Effector memory CD4-positive, alpha-beta T cell (primary cell): ENCODE measurements at places on chromosomes 11 and 22.

GRCh38 chr11:124405581-124405980 is 6.8 kb upstream of the OR8B3 start:
- no peak for DNase-seq

DNA sequence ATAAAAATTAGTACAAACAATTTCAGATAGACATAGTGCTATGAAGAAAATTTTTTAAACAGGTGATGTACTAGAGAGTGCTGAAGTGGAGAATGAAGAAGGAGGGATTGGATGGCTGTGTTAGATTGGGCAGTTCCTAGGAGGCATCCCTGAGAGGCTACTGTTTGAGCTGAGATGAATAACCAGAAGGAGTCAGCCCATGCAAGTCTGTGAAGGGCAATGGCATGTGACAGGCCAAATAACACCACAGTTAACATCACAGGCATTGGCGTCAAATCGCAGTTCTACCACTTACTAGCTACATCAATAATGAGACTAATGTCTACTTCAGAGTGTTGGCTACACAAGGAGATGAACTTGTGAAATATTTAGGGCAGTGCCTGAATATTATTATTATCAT is 35.4 kb downstream of the HORMAD2 start:
- DNase-seq, result no peak

GRCh38 chr11:71266114-71266833 is 13.9 kb upstream of the SHANK2 start:
- DNase-seq, result no peak

DNA sequence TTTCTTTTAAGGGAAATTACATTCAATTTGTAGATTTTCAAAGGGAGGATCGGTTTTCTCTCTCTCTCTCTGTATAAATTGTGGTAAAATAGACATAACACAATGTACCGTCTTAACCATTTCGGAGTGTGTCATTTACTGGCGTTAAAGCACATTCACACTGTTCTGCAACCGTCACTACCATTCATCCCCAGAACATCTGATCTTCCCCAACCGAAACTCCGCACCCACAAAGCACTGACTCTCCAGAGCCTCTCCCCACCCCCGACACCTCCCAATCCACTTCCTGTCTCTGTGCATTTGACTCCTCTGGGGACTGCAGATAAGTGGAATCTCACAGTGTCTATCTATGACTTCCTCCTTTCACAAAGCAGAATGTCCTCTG is 15.9 kb upstream of the GRAMD4 start:
- no peak for DNase-seq

DNA sequence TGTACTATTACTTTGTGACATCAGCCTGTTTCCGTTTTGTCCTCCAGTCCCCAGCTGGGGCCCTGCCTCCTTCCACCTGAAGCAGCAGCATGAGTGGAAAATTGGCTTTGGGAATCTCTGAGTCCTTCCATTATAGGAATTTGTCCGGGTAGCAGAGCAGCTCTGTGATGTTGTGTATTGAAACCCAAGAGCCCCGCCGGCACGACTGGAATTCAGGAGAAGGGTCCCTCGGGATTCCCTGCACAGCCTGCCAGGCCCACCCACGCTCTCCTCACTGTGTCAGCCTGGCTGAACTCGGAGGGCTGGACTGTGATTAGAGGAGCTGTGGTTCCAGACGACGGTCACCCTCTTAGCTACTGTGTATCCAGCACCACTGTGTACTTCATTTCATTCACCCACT is 18.8 kb upstream of the TSPAN18 start:
- no peak for DNase-seq

DNA sequence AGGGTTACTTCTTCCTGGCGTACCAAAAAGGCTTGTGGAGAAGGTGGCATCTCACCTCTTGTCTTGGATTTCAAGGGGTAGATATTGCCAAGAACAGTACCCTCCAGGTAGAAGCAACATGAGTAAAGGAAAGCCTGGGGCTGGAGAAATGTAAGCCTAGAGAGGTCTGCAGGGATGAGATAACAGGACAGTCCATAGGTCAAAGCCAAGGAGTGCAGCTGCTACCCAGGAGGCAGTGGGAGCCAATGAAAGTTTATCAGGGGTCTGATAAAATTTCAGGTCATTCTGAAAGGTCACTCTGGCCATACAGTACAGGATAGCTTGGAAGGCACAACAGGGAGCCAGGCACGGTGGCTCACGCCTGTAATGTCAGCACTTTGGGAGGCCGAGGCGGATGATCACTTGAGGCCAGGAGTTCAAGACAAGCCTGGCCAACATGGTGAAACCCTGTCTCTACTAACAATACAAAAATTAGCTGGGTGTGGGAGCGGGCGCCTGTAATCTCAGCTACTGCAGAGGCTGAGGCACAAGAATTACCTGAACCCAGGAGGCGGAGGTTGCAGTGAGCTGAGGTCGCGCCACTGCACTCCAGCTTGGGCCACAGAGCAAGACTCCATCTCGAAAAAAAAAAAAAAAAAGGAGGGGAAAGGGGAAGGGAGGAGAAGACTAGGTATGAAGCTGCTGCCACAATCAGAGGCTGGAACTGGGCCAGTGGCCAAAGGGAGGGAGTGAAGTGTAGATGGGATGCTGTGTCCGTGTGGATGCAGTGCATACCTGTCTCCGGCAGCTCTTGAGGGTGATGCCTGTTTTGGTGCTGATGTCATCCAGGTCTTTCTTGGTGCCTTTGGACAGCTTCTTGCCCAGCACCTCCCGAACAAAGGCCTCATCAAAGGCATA is 1.2 kb downstream of the FIBP start:
- DNase-seq, result no peak

GRCh38 chr22:38416621-38417251 is 38.3 kb downstream of the KCNJ4 start:
- DNase-seq, result no peak

DNA sequence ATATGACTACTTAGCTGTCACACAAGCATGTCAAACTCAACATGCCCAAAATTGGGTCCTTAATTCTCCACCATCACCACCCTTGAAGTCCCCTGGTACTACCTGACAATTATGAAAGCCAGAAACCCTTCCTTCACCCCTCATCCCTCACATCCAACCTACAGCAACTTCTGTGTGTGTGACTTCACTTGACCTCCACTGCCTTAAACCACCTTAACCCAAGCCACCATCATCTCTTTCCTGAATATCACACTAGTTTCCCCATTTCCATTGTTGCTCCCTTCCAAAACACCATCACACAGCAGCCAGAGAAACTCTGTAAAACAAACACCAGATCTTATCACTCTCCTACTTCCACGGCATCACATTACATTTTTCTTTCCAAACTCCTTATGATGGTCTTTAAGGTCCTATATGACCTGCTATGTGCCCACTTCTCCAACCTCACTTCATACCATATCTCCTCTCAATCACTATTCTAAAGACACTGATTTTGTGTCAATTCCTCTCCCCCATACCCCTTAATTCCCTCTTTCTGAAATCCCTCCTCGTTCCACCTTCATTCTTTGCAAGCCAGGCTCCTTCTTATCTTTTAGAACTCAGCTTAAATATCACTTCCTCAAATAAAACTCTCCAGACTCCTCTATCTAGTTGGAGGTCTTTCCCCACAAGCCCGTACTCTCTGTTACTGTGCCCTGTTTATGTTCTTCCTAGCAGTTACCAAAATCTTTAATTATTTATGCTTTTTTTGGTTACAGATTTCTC is 124.9 kb downstream of the RBFOX2 start:
- DNase-seq, result no peak

- DNase-seq, result no peak
These were observed 21.7 kb downstream of the PTPN5 start for GRCh38 chr11:18769802-18770456.

DNA sequence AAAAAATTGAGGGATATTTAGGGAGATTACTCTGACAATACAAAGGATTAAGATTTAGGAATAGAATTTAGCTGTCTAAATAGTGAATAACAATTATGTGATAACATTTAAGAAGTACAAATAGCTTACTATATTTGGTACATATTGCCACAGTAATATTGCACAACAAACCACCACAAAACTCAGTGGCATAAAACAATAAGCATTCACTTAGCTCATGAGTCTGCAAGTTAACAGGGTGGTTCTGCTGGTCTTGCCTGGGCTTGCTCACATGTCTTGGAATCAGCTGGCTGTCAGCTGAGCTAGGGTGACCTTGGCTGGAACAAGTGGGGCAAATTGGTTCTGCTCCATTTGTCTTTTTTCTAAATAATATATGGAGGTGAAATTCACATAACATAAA is 115.1 kb downstream of the DCDC1 start:
- DNase-seq, result no peak

DNA sequence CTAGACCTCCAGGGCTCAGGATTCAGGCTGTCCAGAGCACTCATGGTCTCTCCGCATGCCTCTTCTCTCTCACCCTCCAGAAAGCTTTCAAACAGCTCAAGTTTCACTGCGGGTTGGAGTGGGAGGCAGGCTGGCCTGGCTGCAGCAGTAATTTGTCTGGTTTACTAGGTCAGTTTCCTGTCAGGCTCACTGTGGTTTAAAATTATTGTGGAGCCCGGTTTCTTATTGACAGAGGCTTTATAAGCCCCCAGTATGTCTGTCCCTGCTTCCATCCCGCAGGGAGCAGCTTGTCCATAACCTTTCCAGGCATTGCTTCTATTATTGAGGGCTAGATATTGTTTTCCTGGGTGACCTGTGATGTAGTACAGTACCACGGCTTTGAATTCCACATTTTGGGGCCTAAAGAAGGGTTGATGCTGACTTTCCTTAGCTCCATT is 235.3 kb upstream of the SORL1-AS1 start:
- DNase-seq, result no peak

DNA sequence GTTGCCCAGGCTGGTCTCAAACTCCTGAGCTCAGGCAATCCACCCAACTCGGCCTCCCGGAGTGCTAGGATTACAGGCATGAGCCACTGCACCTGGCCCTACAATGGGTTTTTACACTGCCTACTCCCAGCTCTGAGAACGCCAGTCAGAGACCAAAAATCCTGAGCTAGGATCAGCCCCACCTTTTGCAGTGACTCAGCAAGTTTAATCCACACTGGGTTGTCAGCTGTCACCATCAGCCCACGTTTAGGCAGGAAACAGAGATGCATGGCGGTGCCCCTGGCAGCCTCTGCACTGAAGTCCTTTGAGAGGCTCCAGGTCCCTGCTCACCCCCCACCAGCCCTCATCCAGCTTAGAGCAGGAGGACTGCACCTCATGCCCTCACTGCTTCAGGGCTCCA is 117.6 kb downstream of the ARHGAP8 start:
- DNase-seq, result no peak

DNA sequence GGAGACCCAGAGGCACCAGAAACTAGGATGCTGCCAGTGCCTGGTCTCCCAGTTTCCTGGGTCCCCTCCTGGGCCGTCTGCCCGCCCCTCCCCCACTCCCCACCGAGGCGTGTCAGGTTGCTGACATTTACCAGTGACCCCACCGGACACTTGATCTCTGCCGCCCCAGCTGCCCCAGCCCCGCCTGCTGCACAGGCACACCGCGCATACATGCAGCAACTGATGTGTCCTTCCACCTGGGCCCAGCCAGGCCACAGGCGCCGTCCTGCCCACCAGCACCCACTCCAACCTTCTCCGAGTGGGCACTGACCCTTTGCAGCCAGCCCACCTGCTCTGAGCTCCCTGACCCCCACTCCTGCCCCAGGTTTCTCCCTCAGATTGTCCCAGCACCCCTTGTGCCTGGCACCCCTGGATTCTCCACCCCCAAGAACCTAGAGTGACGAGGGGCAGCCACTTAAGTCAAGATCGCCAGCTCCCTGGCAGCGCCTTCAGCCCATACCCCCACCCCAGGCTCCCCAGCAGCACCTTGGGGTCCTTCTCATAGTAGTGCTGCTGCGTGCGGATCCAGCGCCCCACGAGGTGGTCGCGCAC is 548 bp downstream of the PYGM start:
- no peak for DNase-seq

DNA sequence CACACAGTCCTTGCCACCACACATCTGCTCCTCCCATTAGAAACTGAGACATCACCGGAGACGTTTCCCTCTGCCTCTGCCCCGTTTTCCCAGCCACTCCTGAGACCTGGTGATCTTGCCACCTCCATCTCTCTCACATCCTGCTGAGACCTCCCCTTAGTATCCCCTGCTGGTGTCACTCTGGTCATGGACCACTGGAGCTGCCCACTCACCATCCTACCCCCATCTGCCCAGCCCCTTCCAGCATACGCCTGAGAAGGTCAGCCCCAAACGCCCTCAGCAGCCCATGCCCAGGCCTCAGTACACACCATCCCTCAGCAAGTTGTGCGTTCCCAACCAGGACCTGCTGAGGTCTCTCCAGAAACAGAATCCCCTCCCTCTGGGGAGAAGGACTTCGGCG is 64.3 kb downstream of the SHANK2 start:
- DNase-seq, result no peak

GRCh38 chr11:8745431-8746253 is 63.0 kb downstream of the RPL27A start:
- DNase-seq, result no peak

GRCh38 chr11:102633385-102634026 is 8.4 kb upstream of the MMP20 start:
- DNase-seq, result no peak

DNA sequence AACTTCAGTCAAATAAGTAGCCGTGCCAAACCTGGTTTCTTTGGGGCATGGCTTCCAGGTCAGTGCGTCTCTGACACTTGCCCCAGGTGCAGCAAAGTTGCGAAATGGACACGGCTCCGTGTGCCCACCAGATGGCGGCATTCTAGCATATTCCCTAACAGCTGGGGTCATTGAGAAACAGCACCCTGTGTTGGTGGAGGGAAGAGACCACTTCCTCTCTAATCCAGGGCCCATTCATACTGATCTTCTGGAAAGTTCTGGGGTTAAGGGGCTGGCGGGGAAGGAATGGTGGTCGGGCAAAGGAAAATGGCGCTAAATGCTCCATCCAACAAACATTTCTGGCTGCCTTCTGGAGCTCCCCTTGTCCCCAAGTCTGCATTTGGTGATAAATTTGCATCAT is 141.2 kb upstream of the TIMP3 start:
- DNase-seq, result no peak

GRCh38 chr11:112410325-112410724 is 149.7 kb upstream of the PLET1 start:
- DNase-seq, result no peak

DNA sequence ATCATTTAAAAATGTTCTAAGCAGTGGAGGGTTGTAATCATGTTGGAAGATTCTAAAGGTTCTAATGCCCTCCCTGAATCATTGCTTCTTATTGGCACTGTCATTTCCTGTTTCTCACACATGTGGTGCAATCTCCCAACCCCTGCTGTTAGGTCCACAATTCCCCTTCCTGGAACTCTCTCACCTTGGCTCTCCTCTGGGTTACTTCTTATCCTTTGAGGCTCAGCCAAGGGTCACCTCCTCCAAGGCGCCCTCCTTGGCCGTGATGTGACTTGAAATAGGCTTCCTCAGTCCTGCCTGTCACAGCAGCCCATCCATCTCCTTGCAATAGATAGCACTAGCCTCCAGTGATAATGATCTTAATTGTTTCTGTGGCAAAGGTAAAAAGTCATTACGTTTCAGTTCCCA is 149.8 kb downstream of the TTC17 start:
- DNase-seq, result no peak

- DNase-seq, result no peak
These were observed 566.2 kb downstream of the TBC1D22A start for GRCh38 chr22:47328550-47329243.
